T-helper 2 cell treated with Interferon-gamma antibody and Interleukin-4, amounts not matched to agents 5 μg/mL and 100 μg/mL, for 36 hours (primary cell): ENCODE measurements at places on chromosomes 1 and 21.

- no peak overlapping the region for H3K4me3 ChIP-seq
- DNase-seq: no peak
- H3K27ac ChIP-seq: no peak overlapping the region
- no peaks in the 10 kb centered on the region for H3K4me1 ChIP-seq
Measured at GRCh38 chr1:218683242-218683641, 338.1 kb downstream of the TGFB2 start.

GRCh38 chr1:40766560-40766959 is 17.0 kb upstream of the KCNQ4 start:
- no peak for DNase-seq
- H3K4me1 ChIP-seq: peaks cover 37% of the 10 kb centered on the region
- H3K36me3 ChIP-seq: peaks cover 79% of the 10 kb centered on the region
- H3K27me3 ChIP-seq: no peaks in the 10 kb centered on the region
- H3K4me3 ChIP-seq: no peak overlapping the region

- no peak for DNase-seq
- no peak overlapping the region for H3K27ac ChIP-seq
- H3K27me3 ChIP-seq: no peaks in the 10 kb centered on the region
- H3K4me1 ChIP-seq: peaks cover 2% of the 10 kb centered on the region
- H3K36me3 ChIP-seq: peaks cover 8% of the 10 kb centered on the region
- H3K4me3 ChIP-seq: no peak overlapping the region
Measured at GRCh38 chr1:109837852-109838570, 72.6 kb upstream of the CSF1 start.

DNA sequence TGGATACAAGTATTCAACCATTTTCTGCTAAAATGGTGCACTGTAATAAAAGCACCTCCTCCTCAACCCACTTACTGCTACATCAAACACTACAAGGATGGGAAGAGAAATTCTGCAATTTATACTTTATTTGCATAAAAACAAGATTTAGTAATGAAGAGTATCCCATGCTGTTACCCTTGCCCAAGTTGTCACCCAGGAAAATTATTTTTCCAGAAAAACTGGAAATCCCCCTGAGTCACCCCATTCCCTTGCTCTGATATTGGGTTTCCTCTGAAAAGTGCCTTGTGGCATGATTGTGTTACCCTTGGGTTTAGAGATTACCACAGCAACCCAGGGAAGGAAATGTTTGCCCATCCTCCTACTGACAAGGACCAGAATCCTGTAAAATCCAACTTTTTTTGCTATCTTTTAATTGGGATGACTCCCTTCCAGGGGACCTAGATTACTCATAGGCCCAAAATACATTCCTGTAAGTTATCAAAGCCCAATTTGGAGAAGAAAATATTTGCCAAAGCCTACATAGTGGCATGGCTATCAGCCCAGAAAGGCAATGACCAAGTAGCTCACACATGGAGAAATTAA is 16.5 kb upstream of the ZC3H11B start:
- H3K27ac ChIP-seq: no peak overlapping the region
- no peaks in the 10 kb centered on the region for H3K4me1 ChIP-seq
- DNase-seq: no peak
- no peak overlapping the region for H3K4me3 ChIP-seq
- H3K36me3 ChIP-seq: no peaks in the 10 kb centered on the region

DNA sequence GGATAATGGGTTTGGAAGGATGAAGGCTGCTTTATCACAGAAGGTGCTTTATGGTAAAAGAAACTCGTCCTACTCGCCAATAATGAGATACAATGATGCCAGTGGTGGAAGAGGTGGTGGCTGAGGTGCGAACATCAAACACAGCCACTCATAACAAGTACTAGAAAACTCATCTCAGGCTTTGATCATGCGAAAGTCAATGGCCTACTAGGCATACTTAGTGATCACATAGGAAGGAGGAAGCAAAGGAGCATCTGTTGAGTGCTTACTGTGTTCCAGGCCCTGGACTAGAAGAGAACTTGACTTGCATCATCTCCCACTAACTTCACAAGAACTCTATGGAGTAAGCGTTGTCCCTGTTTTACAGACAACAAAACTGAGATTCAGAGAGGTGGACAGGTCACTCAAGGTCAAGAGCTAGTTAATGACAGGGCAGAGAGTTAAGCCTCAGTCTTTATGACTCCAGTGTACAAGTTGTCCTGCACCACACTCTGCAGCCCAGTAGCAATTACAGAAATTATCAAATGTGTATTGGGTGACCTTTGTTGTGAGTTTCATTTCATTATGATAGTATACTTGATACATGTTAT is 33.6 kb downstream of the RUNX1 start:
- peaks cover 47% of the 10 kb centered on the region for H3K36me3 ChIP-seq
- DNase-seq: peak; percentile 60
- H3K27ac ChIP-seq: peak overlapping the region; percentile 65
- H3K4me3 ChIP-seq: peak overlapping the region; percentile 7
- no peaks in the 10 kb centered on the region for H3K27me3 ChIP-seq

DNA sequence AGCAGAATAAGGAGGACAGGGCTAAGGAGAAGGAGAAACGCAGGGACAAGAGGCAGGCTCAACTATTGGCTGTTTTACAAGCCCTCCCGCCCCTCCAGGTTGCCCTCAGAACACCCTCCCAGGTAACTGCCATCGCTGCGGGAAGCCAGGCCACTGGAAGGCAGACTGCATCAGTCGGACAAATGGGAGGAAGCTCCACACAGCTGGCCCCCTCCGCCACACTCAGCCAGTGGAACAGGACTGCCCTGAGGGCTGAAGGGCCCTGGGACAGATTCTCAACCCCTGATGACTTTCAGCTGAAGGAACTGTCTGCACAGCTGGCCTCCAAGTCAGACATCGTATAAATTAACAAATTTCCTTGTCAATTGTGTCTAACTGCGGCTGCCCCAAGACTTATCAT is 21.8 kb downstream of the LRRC3 start:
- no peak overlapping the region for H3K4me3 ChIP-seq
- H3K27ac ChIP-seq: no peak overlapping the region
- no peaks in the 10 kb centered on the region for H3K36me3 ChIP-seq
- H3K4me1 ChIP-seq: peaks cover 5% of the 10 kb centered on the region

GRCh38 chr21:33820230-33820770 is 95.3 kb downstream of the ATP5PO start:
- no peaks in the 10 kb centered on the region for H3K27me3 ChIP-seq
- H3K27ac ChIP-seq: no peak overlapping the region
- H3K4me1 ChIP-seq: no peaks in the 10 kb centered on the region
- no peak overlapping the region for H3K4me3 ChIP-seq
- no peaks in the 10 kb centered on the region for H3K36me3 ChIP-seq

DNA sequence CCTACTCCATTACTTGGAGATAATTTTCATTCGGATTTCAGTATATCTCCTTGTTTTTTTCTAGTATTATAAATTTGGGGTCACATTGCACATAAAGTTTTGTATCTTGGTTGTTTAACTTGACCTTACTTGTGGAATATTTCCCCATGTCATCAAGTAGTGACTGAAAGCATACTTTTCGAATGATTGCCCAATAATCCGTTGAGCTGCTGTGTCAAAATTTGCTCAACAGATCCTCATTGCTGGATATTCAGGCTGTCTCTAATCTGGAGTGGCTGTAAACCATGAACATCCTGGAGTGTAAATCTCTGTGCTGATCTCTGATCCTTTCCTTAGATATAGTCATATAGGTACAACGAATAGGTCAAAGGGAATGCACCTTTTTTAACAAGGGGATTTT is 4.9 kb downstream of the NIPAL3 start:
- no peaks in the 10 kb centered on the region for H3K27me3 ChIP-seq
- no peak for DNase-seq
- no peak overlapping the region for H3K27ac ChIP-seq
- peaks cover 47% of the 10 kb centered on the region for H3K36me3 ChIP-seq
- no peak overlapping the region for H3K4me3 ChIP-seq

DNA sequence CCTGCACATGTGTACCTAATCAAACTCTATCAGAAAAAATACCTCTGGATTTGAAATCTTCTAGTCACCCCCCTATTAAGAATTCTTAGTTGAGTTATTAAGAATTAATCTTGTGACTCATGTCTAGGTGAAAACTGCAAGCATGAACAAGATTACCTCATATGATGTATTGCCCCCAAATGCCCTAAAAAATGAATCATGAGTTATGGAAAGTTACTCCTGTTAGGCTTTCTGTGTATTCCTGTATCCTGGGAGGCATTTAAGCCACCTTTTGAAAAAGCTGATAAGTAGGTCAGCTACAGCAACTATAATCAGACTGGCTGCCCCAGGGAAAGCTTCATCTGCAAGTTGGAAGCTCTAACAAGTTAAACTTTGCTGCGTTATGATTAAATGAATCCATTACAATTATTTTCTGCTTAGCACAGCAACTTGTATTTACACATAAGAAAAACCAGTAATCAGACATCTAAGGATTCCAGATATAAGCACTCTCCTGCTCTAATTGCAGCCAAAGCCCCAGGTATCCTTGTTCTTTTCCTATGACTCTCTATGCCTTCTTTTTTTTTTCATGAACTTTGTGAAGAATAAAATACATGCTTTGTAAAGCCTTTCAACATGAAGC is 147.7 kb downstream of the NTPCR start:
- H3K4me1 ChIP-seq: peaks cover 15% of the 10 kb centered on the region
- no peak for DNase-seq
- H3K36me3 ChIP-seq: peaks cover 8% of the 10 kb centered on the region
- no peak overlapping the region for H3K27ac ChIP-seq
- H3K4me3 ChIP-seq: no peak overlapping the region

GRCh38 chr1:37342736-37343135 is 131.6 kb upstream of the ZC3H12A start:
- no peaks in the 10 kb centered on the region for H3K36me3 ChIP-seq
- DNase-seq: no peak
- H3K4me1 ChIP-seq: no peaks in the 10 kb centered on the region
